ENCODE measurements at places on chromosomes 12 and 14.

- no peaks in the 10 kb centered on the region for H3K27me3 ChIP-seq
- no peak overlapping the region for H3K4me3 ChIP-seq
- H3K27ac ChIP-seq = no peak overlapping the region
These were observed 121.2 kb downstream of the FSCB start for GRCh38 chr14:44385906-44386305.

GRCh38 chr12:62471734-62472133 is 5.1 kb downstream of the MON2 start:
- H3K4me3 ChIP-seq = no peak overlapping the region
- H3K36me3 ChIP-seq = peaks cover 27% of the 10 kb centered on the region
- no peak overlapping the region for H3K27ac ChIP-seq
- DNase-seq = no peak
- H3K27me3 ChIP-seq = no peaks in the 10 kb centered on the region

DNA sequence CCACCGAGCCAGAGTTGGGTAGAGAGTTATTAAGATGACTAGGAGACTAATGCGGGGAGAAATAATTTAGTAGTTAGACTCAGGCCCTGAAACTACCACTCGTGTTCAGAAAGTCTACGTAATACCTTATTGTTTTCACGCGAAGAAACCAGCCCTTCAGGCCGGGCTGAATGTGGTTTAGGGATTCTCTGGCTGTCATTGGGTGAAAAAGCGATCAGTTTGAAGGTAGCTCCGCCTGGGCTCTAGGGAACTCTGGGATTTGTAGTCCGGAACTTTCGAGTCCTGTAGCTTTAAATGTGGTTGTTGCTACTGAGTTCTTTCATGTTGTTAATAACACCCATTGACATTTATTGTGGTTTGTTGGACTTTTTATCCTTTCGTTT is 549 bp upstream of the WDR89 start:
- H3K27ac ChIP-seq = peak overlapping the region; percentile 86
- H3K36me3 ChIP-seq = peaks cover 13% of the 10 kb centered on the region
- H3K4me3 ChIP-seq = peak overlapping the region; percentile 37
- no peaks in the 10 kb centered on the region for H3K27me3 ChIP-seq

DNA sequence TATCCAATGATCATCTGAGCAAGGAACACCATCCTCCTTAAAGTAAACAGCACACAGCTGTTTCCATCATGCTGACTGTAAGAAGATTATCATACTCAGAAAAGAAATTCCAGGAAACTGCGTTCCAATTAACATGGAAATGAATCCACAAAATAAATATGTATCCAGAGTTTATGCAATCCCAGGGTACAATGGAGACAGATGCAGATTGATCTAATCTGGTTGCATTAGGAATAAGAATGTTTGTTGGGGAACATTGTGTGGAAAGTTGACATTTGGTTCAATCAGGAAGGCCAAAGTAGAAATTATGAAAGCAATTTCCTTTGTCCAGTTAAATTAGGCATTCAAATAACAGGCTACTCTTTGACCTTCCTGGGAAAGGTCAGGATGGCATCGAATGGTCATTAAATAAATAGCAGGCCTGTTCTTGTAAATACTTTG is 236.9 kb upstream of the AMIGO2 start:
- DNase-seq = no peak
- no peaks in the 10 kb centered on the region for H3K27me3 ChIP-seq
- no peak overlapping the region for H3K27ac ChIP-seq
- peaks cover 4% of the 10 kb centered on the region for H3K4me1 ChIP-seq

GRCh38 chr12:68236421-68237059 is 10.9 kb upstream of the IL26 start:
- no peaks in the 10 kb centered on the region for H3K27me3 ChIP-seq
- H3K36me3 ChIP-seq = no peaks in the 10 kb centered on the region
- H3K27ac ChIP-seq = peak overlapping the region; percentile 70
- H3K4me1 ChIP-seq = peaks cover 34% of the 10 kb centered on the region
- DNase-seq = peak; percentile 67

DNA sequence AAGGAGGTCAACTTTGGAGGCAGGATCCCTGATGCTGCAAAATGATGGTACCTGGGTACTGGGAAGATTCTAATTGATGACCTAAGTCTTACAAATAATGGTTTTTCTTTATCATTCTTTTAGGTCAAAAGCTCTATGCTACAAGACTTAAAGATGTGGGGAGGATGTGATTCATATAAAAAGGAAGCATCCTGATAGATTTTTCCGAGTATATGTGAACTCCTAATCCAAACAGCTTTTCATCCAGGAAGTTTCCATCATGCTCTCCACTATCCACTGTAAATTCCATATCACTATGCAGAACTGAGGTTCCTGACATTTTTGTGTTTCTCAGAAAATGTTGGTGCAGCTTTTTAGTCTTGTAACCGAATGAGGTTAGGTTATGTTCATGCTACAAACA is 293.2 kb downstream of the PAWR start:
- H3K4me1 ChIP-seq = no peaks in the 10 kb centered on the region
- H3K4me3 ChIP-seq = no peak overlapping the region
- H3K27me3 ChIP-seq = no peaks in the 10 kb centered on the region
- H3K36me3 ChIP-seq = no peaks in the 10 kb centered on the region
- DNase-seq = no peak

GRCh38 chr12:71430756-71431155 is 8.8 kb upstream of the LGR5 start:
- H3K4me3 ChIP-seq = no peak overlapping the region
- H3K36me3 ChIP-seq = no peaks in the 10 kb centered on the region
- H3K27me3 ChIP-seq = no peaks in the 10 kb centered on the region
- H3K4me1 ChIP-seq = no peaks in the 10 kb centered on the region
- DNase-seq = no peak
- H3K27ac ChIP-seq = no peak overlapping the region

DNA sequence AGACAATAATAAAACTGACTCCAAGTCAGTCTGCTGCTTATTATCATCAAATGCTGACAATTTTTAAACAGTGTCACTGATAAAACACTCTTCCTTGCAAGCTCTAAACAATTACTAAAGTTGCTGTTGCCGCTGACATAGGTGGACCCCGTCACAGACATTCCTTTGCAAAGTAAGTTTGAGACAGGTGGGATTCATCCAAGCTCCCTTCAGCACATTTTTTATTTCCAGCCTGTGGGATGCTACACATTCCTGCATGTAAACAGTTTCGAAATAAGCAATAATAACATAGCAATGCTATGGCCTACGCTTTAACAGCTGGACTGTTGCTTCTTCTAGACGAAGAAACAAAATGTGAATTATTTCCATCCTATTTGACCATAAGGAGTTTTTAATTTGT is 85.4 kb upstream of the HIF1A start:
- no peak overlapping the region for H3K27ac ChIP-seq
- H3K4me1 ChIP-seq = peaks cover 17% of the 10 kb centered on the region
- DNase-seq = no peak

GRCh38 chr12:99959549-99960170 is 25.1 kb downstream of the ANKS1B start:
- no peak overlapping the region for H3K27ac ChIP-seq
- peaks cover 6% of the 10 kb centered on the region for H3K27me3 ChIP-seq
- no peak for DNase-seq

- peak; percentile 4 for DNase-seq
- H3K36me3 ChIP-seq = no peaks in the 10 kb centered on the region
- no peak overlapping the region for H3K4me3 ChIP-seq
- no peaks in the 10 kb centered on the region for H3K4me1 ChIP-seq
- peaks cover 11% of the 10 kb centered on the region for H3K27me3 ChIP-seq
- no peak overlapping the region for H3K27ac ChIP-seq
These were observed 274.7 kb downstream of the EGLN3 start for GRCh38 chr14:33676135-33676566.

GRCh38 chr14:97523936-97524335 is 726.8 kb downstream of the VRK1 start:
- H3K27me3 ChIP-seq = no peaks in the 10 kb centered on the region
- H3K4me3 ChIP-seq = no peak overlapping the region
- no peak for DNase-seq
- H3K4me1 ChIP-seq = peaks cover 17% of the 10 kb centered on the region

DNA sequence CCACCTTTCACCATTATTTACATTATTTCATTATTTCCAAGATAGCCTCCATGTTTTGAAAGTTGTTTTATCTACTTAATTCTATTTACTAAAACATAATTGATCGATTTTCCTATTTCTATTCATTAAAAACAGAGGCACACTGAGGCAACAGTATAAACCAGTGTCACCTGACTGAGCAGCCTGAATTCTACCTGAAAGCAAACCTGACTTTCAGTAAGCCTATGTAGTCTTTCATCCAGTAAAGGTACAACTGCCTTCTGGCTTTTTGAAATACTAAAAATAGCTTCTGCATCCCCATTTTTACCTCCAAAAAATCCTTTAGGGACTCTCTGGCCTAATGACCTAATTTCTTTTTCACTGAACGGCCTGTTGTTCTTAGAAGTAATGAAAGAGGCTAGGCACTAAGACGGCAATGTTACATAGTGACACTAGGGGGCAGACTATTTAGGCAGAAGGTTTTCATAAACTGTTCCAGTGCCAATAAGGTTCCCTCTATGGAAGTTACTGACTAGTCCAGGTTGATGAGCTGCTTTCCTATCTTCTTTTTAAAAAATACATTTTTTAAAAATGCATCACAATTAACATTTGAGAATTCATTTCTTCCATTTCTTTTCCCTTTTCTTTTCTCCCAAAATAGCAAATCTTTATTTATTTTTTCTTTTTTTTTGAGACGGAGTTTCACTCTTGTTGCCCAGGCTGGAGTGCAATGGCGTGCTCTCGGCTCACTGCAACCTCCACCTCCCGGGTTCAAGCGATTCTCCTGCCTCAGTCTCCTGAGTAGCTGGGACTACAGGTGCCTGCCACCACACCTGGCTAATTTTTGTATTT is 17.5 kb downstream of the ANAPC5 start:
- H3K36me3 ChIP-seq = peaks cover 90% of the 10 kb centered on the region
- no peaks in the 10 kb centered on the region for H3K4me1 ChIP-seq
- no peak overlapping the region for H3K4me3 ChIP-seq
- DNase-seq = peak; percentile 19

DNA sequence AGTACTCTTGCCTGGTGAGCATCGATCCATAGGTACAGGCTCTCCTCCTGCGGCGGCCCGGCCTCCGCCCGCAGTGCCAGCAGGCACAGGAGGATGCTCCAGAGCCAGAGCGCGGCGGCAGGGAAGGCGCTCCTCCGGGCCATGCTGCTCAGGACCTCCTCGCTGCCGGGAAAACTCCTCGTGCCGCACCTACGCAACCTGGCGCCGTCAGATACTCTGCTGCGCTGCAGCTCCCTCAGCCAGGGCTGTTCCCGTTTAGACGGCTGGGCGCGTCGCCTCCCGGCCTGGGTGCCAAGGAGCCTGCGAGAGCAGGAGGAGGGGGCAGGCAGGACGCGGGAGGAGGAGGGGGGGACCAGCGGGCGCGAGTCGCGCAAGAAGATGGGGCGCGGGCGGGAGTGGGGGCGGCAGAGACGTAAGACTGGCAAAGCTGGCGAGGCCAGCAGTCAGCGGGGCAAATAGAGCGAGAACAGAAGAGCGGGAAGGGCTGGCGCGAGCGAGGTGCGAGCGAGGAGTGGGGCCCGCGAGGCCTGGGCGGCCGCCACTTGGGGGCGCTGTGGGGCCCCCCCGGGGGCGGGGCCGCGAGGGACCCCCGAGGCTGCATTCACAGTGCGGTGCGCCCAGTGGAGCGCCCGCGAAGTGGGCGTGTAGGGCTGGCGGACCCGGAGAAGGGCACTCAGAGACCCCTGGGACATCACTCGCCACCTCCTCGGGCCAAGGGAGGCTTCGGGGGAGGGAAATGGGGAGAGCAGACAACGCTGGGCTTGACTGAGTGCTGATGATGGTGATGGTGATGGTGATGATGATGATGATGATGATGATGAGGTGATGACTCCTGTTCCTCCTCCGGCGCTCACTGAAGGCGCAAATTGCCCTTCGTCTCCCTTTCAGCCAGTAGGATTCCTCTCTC is at the start of gene WIF1:
TSS of gene WIF1 (minus strand) at position 257 of the 907 bp plus-strand sequence. CDS start at position 143, 114 bp downstream.
- H3K4me1 ChIP-seq = no peaks in the 10 kb centered on the region
- H3K36me3 ChIP-seq = no peaks in the 10 kb centered on the region
- peaks cover 9% of the 10 kb centered on the region for H3K27me3 ChIP-seq

DNA sequence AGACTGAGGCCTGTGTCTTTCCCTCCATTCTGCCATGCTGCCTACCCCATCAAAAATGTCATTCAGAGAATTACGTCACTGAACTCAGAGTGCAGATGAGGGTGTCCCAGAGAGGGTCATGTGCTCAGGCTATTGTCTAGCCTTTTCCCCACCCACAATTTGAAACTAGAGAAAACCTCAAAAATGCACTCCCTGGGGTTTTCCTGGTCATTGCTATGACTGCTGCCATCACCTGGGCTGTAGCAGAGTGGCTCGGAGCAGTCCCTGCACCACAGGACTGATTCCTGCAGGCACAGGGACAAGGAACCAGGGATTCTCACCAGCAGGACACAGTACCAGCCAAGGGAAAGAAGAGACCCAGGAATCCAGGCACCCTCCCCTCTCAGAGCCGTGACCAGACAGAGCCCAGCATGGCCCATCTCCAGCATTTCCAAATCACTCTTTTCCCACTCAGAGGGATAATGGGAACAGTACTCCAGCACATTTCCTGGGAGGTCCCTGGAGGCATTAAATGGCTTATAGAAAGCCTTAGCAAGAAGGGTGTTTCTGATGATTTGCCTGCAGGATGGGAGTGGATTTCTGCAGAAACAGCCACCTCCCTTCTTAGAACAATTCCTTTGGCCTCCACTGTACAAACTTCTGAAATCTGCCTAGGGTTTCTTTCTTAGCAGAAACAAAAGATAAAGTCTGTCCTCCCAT is 45.9 kb downstream of the VWF start:
- DNase-seq = no peak
- no peak overlapping the region for H3K27ac ChIP-seq
- peaks cover 23% of the 10 kb centered on the region for H3K27me3 ChIP-seq
- no peaks in the 10 kb centered on the region for H3K4me1 ChIP-seq

DNA sequence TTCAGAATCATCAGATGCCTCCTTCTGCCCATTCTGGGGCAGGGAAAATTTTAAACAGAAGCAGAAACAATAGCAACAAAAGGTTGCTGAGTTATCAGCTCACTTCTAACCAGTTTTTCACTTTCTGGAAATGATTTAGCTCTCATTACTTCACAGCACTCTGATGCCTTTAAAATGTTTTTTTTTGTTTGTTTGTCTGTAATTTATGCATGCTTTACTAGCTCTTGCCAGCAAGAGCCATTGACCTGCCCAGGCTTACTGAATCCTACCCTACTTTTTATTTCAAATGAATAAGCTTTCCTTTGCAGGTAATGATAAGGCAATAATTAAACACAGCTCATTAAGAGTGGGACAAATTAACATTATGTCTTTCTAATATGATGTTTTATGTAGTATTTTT is 466.1 kb upstream of the NOVA1 start:
- no peaks in the 10 kb centered on the region for H3K4me1 ChIP-seq
- no peak overlapping the region for H3K27ac ChIP-seq

DNA sequence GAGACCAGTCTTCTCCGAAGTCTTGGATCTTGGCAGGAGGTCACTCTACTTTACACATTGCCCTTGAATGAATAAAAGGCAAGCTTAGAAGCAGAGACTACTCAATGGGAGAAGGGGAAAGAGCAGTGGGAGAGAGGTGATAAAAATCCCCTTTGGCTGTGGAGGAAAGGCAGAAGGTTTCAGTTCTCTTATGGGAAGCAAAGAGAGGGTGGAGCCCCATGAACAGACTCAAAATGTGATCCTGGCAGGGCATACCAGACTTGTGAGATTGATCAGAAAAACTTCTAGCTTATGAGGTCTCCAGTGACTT is 49.6 kb upstream of the HECTD1 start:
- no peaks in the 10 kb centered on the region for H3K27me3 ChIP-seq
- no peak overlapping the region for H3K27ac ChIP-seq
- H3K4me1 ChIP-seq = no peaks in the 10 kb centered on the region
- no peak overlapping the region for H3K4me3 ChIP-seq

GRCh38 chr14:91858536-91859275 is 8.6 kb downstream of the TC2N start:
- no peak for DNase-seq
- H3K27me3 ChIP-seq = no peaks in the 10 kb centered on the region
- no peaks in the 10 kb centered on the region for H3K36me3 ChIP-seq
- peaks cover 19% of the 10 kb centered on the region for H3K4me1 ChIP-seq
- no peak overlapping the region for H3K27ac ChIP-seq

Measured in DND-41 (cell line).